Frontal cortex (tissue), 4 donors: ENCODE measurements at places on chromosomes 16 and 17. TPM values are rescaled to one million over a fixed set of nuclear protein-coding genes. Genes with fewer than 3 reads are reported as not detected.

DNA sequence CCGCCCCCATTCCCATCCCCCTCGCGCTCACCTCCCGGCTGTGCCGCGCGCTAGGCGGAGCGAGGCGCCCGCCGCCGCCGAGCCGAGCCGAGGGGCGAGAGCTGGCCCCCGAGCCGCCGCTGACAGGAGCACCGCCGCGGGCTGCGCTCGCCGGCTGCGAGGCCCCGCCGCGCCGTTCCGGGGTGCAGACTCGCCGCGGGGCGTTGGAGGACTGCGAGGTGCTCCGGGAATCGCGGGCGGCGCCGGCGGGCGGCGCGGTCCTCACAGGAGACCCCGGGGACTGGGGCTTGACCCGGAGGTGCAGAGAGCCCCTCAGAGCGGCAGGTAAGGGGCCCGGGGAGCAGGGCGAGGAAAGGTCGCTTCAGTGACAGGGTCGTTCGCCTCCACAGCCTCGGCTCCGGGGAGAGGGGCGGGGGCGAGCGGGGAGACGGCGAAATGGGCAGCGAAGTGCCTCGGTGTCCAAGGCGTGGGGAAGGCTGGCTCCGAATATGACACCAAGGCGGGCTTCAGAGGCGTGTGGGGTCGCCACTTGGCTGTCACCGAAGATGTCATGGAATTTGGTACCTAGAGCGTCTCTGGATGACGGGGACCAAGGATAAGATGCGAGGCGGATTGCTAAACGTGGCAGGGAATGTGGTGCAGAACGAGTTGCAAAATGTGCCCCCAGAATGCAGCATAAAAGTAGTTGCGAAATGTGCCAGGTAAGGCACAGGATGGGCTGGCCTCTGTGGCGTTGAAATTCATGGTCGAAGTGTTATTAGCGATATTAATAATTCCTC, 580 bp downstream of the TANC2 start:
- peak; percentile 18 for DNase-seq

The ZNF652 gene
- total RNA-seq, result 28.5 TPM

GRCh38 chr17:12659500-12659899, 6.2 kb upstream of the MYOCD start:
- DNase-seq, result no peak

The SLFN14 gene
- 0.41 TPM for total RNA-seq

GRCh38 chr17:3603119-3603869, 5.9 kb downstream of the TRPV1 start:
- no peak for DNase-seq

The CD19 gene
- under 0.01 TPM for total RNA-seq

GRCh38 chr17:64040206-64040605, 19.8 kb upstream of the ICAM2 start:
- DNase-seq, result no peak

- no peak for DNase-seq
Measured at GRCh38 chr17:48163809-48164208, 56.2 kb downstream of the SNX11 start.

- no peak for DNase-seq
Measured at GRCh38 chr16:3873482-3874173, 6.9 kb downstream of the CREBBP start.
